Kidney (tissue), 22 donors: ENCODE measurements at places on chromosomes 4 and X.
A peak's percentile ranks its signal among the peaks of the same experiment; 100 is the strongest.

DNA sequence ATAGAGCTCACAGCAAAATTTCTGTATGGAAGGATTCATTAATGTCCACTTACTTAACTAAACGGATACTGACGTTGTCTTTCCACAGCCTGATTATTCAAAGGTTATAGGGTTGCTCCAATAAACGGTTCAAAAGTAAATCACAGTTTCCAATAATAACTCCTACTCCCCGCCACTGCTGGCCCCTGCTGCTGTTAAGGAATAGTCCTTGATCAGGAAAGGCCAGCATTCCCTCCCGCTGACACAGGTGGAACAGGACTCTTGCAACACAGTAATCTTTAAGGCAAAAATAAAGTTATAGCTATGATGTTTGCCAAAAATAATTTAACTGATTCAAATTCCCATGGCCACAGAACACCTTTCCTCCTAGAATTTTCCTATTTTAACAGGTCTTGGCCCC, 53.9 kb downstream of the FAT1 start:
- no peak for DNase-seq

GRCh38 chr4:10180927-10181744, 64.5 kb upstream of the WDR1 start:
- no peak for DNase-seq

- no peak for DNase-seq
Observed at GRCh38 chrX:37361596-37361995, 12.4 kb downstream of the PRRG1 start.

DNA sequence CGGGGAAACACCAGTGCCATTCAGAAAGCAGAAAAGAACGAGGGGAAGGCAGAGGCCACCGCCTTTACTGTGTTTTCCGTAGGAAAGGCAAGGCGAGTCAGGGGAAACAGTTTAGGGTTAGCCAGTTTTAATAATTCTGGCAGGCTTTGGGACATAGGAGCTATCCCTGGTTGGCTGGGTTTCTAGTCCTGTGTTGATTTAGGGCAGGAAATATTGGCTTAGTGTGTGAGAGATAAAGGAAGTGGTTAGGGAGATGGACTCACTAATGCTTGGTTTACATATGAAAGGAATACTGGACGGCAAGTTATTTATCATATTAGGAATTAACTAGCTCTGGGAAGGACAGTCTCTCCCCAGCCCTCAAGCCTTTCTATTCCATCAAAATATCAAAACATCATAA, 53.1 kb downstream of the SYNPO2 start:
- DNase-seq = no peak

DNA sequence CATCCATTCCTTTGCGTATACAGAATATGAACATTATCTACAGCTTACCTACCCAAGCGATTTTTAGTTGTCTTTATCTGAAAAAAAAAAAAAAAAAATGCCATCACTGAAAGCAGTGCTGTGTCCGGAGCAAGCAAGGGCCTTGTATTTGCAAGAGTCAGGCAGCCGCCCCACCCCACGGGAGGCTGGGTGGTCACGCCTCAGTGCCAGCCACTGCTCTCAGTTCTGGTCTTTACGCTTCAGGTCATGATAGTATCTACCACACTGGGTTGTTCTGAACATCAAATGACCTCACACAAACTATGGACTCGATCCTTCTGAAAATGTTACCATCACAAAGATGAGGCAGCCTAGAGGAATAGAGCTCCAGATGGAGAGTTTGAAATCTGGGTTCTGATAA, 62.7 kb upstream of the HELT start:
- DNase-seq = peak; percentile 32

GRCh38 chrX:25869761-25870160, 268.4 kb upstream of the MAGEB18 start:
- no peak for DNase-seq

GRCh38 chr4:137213372-137214173, 318.7 kb downstream of the PCDH18 start:
- DNase-seq = no peak

GRCh38 chr4:113784497-113785250, 23.1 kb upstream of the CAMK2D start:
- no peak for DNase-seq

DNA sequence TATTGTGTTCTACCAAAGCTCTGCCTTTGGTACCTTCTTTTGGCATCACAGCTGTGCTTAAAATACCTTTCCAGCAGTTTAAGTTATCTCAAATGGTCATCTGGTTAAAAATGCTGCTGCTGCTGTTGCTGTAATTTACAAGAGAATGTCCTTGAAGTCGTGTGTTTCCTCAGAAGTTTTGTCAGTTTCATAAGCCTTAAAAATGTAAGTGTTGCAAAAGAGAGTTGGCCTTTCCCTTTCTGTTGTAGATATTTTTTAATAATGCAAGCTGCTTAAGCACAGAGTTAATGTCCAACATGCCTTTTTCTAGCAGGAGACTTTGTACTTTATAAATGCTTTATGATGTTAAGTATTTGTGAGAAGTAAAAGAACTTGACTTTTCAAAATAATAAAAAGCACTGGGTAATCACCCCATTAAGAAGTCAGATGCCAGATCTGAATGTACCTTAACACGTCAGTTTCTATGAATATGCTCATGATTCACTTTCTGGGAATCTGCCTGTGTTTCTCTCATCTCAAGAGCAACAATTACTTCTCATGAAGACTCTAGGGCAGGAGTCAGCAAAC, 35.3 kb upstream of the TENM3 start:
- DNase-seq = no peak

GRCh38 chr4:27602172-27602571, 741.5 kb downstream of the STIM2 start:
- DNase-seq = no peak

- DNase-seq = peak; percentile 9
Observed at GRCh38 chr4:13534344-13535063, 9.8 kb downstream of the NKX3-2 start.

DNA sequence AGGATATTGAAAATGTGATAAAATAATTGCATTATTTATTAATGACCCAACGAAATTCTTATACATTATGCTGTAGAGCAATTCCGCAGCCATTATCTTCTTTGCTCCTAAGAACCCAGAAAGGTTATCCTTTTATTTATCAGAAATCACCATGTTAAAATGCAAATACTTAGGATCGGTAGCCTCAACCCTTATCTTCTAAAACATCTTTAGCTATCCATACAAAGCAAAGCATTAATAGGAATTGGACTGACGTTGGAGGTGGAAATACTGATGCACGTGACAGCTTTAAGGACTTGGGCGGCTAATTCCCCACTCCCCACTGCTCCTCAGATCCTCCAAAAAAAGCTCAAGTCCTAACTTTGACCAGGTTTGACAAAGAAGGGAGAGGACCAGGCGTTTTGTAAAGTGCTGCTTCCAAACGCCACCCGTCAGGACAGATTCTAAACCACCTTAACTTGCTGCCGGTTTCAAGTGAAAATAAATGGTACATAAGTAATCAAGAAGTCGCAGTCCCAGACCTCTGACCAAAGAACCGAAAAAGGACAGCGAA, 539 bp upstream of the SPCS3 start:
- DNase-seq = no peak

GRCh38 chrX:2283111-2283859, 217.5 kb downstream of the DHRSX start:
- DNase-seq = no peak

GRCh38 chr4:99201690-99202089, 17.4 kb downstream of the ADH6 start:
- no peak for DNase-seq

DNA sequence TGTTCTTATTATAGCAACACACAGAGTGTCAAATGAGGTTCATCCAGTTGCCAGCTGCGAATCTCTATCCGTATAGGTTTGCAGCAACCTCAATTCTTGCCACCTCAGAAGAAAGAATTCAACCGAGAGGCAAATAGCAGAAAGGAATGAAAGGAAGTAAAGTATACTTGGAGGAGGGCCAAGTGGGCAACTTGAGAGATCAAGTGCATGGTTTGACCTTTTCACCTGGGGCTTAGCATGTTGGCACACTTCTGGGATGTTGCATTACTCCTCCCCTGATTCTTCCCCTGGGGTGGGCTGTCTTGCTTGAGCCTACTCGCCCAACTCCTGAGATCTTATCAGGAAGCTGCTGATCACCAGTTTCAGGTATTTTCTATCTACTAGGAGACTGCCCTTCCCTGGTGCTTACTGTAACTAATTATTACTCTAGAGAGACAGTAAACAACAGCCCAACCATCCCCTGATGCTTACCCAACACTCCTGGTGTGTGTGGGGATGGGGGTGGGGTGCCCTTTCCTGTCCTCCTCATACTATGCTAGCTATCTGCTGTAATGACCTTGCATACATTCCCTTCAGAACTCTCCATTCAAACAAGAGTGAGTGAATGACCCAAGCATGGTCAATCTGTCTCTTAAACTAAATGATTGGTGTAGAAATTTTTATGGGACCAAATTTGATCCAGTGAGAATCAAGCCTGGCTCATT, 7.3 kb upstream of the TMEM33 start:
- DNase-seq = no peak

- DNase-seq = no peak
Observed at GRCh38 chr4:141349236-141349635, 128.5 kb downstream of the ZNF330 start.

GRCh38 chrX:40244980-40245379, 147.2 kb upstream of the BCOR start:
- DNase-seq = peak; percentile 21

- no peak for DNase-seq
Observed at GRCh38 chrX:63751481-63751880, 33.5 kb downstream of the ARHGEF9 start.

DNA sequence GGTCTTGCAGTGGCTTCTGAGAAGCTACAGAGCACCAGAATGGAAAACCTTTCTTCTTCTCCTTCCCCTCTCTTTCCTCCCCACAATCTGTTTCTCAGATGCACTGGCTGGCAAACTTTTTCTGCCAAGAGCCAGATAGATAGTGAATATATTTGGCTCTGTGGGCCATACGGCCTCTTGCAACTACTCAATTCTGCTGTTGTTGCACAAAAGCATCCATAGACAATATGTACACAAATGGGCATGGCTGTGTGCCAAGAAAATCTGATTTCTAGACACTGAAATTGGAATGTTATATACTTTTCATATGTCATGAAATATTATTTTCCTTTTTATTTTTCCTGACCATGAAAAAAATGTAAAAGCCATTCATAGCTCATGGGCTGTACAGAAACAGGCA, 3.1 kb downstream of the PHEX start:
- DNase-seq = no peak

DNA sequence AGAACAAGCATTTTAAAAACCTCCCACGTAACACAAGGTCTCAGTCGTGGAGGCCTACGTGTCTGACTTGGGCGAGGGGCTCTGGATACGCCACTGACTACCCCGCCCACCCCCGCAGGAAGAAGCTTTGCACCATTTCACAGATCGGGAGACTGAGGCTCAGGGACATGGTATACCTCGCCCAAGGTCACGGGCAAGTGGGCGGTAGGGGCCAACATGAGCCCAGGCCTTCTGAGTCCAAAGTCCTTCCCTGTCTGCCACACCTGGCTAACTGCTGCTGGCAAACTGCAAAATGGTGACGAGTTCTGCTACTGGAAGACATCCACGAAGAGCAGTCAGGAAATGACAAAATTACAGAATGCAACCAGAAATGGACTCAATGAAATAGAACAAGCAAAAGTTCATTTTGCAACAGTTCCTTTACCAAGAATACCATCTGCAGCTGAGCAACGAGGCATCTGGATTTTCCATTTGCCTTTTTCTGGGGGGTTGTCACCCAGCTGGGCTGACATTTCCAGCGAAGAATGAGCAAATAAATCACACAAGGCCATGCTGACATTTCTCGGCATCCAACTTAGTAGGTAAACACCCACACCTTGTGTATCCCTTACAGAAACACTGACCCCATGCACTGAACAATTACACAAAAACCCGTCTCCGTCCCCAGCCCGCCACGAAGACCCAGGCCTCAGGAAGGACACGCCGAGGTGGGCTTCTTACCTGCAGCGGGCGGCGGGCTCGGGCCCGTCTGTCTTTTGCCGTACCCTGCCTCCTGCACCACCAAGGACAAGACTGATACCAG, 70.2 kb upstream of the AFAP1 start:
- DNase-seq = peak; percentile 71

GRCh38 chr4:183936047-183936446, 30.9 kb downstream of the STOX2 start:
- peak; percentile 24 for DNase-seq

DNA sequence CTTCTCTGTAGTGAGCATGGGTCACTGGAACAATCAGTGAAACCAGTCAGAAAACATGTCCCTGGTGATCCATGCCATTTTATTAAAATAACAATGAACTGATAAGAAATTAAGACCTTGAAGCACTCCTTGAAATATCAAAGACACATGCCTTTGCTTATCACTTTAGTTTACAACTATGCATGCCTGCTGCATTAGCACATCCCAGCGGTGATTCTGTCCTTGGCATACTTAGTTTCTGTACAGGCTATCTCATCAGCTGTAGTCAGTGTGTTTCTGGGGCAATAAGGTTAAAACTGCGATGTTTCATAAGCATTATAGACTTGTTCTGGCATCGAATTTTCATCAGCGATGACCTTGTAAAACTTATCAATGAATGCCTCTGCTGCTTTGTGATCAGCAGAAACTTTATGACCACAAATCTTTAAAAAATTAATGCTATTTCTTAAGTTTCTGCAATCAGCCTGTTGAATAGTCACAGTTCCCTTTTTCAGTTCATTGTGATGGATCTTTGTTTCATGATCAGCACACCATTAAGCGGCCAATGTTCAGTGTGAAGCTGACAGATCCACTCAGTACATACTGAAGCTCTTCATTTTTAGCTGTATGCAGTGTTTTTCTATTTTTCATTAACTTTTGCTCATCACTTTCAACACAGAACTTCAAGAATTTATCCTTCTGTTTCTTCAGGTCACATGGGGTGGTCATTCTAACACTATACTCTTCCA, 150.5 kb downstream of the RNF150 start:
- no peak for DNase-seq

- no peak for DNase-seq
Observed at GRCh38 chr4:1234309-1234695, 14.6 kb downstream of the CTBP1 start.

- DNase-seq = no peak
Observed at GRCh38 chrX:132413459-132413858, 75.4 kb downstream of the MBNL3 start.

DNA sequence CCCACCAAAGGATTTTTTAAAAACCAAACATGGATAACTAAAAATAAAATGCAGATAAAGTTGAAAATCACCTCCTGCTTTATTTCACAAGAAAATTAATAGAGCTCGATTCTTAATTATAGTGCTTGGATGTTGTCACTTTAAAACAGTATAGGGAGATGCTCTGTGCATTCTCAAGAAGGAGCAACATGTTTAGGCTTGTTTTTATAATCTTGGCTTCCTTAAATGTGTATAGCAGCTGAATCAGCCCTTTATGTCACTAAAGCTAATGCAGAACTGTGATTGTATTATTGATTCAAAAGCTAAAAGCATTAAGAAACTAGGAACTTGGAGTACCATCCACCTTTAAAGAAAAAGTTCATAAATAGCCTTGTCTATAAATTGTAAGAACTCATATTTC, 12.9 kb downstream of the UTP3 start:
- no peak for DNase-seq

DNA sequence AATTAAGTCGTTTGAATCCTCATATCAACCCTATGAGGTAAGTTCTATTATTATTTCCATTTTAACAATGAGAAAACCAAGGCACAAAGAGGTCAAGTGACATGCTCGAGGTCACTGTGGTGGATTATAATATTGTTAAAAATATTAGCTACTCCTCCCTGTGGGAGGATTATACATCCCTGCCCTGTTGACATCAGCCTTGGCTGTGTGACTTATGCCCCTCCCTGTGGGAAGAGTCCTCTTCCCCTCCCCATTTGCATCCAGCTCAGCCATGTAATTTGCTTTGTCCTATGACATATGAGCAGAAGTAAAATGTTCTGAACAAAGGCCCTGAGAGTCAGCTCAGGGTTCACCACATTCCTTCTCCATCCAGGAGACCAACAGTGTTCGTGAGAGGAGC, 152.7 kb upstream of the ZIC3 start:
- DNase-seq = no peak
